ENCODE measurements at places on chromosomes 16 and 17. TPM values are rescaled to one million over a fixed set of nuclear protein-coding genes. Genes with fewer than 3 reads are reported as not detected.

- no peak for DNase-seq
Measured at GRCh38 chr16:27400751-27401620, 988 bp upstream of the IL21R start.

DNA sequence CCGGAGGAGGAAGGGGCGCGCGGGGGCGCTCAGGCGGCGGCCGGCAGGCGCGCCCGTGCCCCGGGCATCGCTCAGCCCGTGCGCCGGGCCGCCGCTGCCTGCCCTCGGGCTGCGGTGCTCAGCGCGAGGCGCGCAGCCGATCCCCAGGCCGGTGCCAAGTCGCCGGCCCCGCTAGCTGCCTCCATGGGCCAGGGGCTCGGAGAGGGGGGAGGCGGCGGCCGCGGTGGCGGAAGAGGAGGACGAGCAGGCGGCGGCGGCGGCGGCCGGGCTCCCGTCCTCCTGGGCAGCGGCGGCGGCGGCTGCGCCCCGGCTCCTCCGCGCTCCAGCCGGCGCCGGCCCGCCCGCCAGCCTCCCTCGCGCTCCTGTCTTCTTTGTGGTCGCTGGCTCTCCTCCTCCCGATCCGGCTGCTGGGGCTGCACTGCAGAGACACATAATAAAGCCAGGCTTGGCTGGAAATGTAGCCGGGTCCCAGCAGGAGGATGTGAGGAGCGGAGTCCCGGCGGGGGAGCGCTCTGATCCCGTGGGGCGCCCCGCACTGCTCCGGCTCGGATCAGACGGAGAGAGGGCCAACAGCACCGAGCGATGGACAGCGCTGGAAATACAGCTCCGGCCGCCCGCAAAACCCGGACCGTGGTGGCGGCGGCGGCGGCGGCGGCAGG, 889 bp upstream of the ZNF423 start:
- peak; percentile 69 for DNase-seq

GRCh38 chr17:82931699-82932517, 92.1 kb upstream of the ZNF750 start:
- no peak for DNase-seq

DNA sequence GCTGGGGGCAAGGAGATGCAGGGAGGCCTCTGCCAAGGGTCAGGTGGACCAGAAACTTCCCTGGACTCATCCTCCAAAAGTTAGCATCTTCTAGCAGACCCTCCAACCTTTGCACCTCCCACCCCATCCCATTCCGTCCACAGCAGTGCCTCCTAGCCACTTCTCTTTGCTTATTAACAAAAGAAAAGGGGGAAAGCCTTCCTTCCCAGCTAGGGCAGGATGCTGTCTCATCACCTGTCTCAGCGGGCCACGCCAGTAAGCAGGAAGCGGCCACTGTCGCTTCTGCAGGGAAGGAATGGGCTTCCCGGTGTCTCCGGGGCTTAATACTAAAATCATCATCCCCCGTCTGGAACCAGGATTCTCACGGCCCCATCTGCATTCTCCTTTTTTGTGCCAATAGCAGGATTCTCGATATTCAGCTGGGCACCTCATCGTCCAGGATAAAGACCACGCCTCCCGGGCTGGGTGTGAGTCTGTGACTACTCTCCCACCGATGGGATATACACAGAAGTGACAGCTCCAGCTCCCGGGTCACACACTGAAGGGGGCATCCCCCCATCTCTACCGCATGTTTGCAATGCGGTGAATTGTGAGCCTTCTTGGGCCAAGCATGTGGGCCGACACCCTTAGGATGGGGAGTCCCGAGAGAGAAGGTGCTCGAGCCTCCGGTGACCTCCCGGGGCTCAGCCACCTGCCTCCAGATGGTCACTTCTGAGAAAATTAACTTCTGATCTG, 15.5 kb upstream of the RBFOX3 start:
- no peak for DNase-seq

DNA sequence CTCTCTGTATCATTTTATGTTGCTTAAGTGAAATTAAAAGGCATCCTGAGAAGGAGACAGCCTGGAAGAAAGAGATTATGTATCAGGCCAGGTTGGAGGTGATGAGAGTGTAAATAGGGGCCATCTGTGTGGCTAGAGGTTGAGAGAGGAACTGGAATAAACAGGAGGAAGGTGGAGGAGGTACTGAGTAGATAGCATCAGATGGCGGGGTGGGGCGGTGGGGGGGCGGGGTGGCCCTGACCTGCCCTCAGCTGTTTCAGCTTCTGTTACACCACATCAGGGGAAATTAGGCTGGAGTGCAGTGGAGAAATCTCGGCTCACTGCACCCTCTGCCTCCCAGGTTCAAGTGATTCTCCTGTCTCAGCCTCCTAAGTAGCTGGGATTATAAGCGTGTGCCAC, 6.9 kb upstream of the KCNG4 start:
- DNase-seq: no peak

- no peak for DNase-seq
Measured at GRCh38 chr17:44492706-44493272, 10.4 kb downstream of the GPATCH8 start.

Gene CALB2
- total RNA-seq: 2.4 TPM

Gene KRTAP4-6
- total RNA-seq: not detected

DNA sequence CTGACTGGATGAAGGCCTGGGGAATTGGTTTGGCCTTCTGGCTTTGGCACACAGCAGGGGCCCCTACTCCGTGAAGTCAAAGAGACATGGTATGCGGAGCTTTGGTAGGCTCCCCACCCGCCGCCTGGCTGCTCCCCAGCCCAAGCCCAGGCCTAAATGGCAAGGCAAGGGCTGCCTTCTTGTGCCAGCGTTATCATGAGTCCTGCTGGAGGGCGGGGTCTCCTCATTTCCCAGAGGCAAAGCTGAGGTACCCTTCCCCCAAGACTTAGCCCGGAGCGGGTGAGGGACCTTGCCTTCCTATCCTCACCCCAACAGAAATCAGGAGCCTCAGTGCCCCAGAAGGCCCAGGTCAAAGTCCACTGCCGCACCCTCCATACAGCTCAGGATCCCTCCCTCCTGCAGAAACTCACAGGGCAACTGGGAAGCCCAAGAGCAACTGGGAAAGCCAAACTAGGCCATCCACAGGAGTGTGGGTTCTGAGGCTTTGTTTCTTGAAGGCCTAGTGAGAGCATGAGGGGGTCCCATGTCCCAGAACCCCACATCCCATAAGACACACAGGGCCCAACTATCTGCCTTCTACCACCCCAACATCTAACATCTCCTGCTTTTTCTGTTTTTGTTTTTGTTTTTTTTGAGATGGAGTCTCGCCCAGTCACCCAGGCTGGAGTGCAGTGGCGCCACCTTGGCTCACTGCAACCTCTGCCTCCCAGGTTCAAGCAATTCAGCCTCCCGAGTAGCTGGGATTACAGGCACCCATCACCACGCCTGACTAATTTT, 9.3 kb downstream of the PGAP3 start:
- no peak for DNase-seq

GRCh38 chr16:5187402-5187952, 89.9 kb upstream of the EEF2KMT start:
- no peak for DNase-seq

GRCh38 chr16:82360024-82360783, 190.2 kb upstream of the MPHOSPH6 start:
- DNase-seq: no peak

DNA sequence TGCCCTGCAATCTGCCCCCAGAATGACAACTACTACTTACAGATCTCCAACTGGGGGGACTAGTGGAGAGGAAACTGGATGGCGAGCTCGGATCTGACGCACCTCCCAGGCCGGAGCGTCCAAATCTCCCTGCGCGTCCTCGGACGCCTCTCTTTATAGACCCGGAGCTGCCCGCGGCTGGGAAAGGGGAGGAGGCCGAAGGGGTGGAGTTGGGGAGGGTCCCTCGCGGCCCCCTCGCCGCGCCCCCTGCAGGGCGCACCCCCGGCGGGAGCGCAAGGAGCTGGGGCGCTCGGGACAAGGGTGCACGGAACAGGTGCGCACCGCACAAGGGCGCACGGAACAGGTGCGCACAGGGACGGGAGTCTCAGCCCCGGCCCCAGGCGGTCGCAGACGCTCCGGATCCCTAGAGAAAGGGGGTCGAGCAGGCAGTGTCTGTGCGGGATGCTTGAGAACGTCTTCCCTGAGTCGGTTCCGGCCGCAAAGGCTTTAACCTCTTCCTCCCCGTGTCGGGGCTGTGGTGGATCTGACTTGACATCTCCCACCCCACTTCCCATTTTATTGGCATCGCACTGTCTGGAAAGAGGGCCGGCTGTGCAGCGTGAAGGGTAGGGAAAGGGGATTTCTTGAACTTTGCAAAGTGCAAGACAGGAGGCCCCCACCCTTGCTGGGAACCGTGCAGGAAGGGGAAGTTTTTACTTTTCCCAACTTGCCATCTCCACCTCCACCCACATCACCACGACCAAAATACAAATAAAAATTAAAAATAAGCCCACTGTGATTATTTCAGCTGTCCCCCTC, at the start of gene MYH11:
TSS of gene MYH11 (minus strand) at position 128 of the 798 bp plus-strand sequence. CDS start 18,776 bp downstream, outside the sequence.
- no peak for DNase-seq

DNA sequence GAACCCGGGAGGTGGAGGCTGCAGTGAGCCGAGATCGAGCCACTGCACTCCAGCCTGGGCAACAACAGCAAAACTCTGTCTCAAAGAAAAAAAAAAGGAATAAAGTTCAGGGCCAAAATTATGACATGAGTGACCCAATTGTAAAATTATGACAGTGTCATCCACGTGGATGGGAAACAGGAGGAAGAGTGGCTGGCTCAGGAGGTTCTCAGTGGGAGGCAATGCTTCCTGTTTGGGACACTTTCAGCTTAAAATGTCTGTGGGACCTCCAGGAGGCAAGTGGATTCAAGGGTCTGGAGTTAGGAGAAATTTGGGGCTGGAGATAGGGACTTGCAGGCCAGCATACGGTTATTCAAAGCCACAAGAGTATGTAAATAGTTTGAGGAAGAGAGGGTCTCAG, 8.0 kb upstream of the STX4 start:
- DNase-seq: no peak

Gene AKAP10
- total RNA-seq: 26.8 TPM

GRCh38 chr16:986411-986810, 4.8 kb downstream of the SOX8 start:
- no peak for DNase-seq

GRCh38 chr17:61455324-61456060, 3.3 kb downstream of the TBX4 start:
- no peak for DNase-seq

DNA sequence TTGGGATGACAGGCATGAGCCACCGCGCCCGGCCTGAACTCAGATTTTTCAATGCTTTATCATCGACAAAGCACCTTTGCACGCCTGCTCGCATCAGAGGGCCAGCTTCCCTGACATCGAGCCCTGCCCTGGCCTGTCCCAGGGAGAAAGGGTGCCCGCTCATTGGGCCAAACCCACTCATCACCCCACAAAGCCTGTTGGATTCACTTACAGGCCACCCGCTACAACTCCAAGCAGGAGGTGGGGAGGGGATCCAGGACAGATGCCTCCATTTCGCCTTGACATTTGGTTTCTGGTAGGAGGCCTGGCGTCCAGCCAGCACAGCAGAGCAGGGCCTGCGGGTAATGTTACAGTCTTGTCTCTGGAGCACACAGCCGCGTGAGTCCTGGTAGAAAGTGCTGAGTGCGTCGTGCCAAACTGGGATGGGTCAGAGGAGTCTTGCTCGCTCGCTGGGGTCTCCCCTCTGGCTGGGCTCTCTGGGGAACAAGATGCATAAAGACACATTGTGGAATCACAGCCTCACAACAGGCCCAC, 19.8 kb downstream of the SMTNL2 start:
- DNase-seq: no peak

DNA sequence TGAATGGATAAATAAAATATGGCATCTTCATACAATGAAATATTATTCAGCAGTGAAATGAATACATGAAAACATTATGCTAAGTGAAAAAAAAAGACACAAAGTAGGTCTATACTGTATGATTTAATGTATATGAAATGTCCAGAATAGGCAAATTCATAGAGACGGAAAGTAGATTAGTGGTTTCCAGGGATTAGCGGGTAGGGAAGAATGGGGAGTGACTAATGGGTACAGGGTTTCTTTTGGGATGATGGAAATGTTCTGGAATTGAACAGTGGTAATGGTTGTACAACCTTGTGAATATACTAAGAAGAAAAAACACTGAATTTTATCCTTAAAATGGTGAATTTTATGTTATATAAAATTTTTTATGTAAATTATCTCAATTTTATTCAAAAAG, 8.5 kb upstream of the MYCBPAP start:
- no peak for DNase-seq

Gene DHRS7C
- total RNA-seq: not detected

GRCh38 chr17:82528484-82529265, 9.1 kb downstream of the FOXK2 start:
- peak; percentile 86 for DNase-seq

Gene LRRC3C
- not detected for total RNA-seq

DNA sequence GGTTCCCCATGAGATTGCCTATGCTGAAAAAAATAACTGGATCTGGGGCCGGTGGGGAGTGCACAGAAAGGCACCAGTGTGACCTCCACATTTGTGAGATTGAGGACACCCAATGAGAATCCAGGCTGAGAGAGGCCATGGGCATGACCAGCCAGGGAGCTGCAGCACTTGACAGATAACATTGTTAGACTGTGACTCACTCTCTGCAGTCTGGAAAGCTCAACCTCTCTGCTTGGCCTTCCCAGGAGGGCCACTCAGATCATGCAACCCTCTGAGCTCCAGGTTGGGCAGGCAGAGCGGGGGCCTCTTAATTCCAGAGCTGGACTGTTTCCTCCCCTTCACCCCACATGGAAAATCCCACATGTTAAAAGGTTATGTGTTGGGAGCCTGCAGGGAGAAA, 30.1 kb downstream of the FZD2 start:
- DNase-seq: no peak

Gene ZP2
- total RNA-seq: not detected

GRCh38 chr17:39622380-39623006, 4.3 kb upstream of the PPP1R1B start:
- DNase-seq: no peak

Measured in prostate gland (tissue), 2 donors.